Renal pelvis (tissue), 12 donors: ENCODE measurements at places on chromosomes 3 and 15.

DNA sequence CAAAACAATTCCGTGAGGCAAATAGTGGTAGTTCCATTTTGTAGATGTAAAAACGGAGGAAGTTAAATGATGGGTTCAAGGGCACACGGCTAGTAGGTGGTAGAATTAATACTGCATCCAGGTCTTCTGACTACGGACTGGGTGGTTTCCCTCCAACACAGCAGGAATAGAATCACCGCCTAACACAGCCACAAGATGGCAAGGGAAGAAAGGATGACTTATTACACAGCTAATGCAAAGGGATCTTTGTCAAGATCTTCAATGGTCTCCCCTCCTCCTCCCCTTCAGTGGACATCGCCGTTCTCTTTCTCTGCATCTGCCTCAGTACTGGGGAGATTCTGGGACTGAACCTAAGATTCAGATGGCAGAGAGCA lies 524 bp upstream of the TOPBP1 start:
- peak; percentile 28 for DNase-seq

DNA sequence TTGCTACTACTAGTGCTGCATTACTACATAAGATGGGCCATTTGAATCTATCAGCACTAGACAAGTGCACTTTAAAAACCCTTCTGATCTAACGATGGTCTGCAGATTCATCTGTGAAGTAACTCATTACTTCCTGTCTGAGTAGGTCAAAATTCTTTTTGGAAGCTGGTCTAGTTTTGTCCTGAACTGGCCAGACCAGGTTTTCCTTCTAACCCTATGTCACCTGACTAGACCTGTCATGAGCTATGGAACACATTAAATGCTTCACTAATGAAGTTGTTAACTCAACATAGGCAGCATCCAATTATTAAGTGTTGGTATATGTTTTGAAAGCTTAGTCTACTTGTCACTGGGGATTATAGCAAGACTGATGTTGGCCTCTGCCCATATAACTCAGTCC lies 10.1 kb upstream of the RBM5 start:
- no peak for DNase-seq

GRCh38 chr15:94370206-94370935 lies 139.0 kb downstream of the MCTP2 start:
- no peak for DNase-seq

GRCh38 chr3:174168026-174168425 lies 691.1 kb upstream of the NAALADL2 start:
- DNase-seq = no peak

DNA sequence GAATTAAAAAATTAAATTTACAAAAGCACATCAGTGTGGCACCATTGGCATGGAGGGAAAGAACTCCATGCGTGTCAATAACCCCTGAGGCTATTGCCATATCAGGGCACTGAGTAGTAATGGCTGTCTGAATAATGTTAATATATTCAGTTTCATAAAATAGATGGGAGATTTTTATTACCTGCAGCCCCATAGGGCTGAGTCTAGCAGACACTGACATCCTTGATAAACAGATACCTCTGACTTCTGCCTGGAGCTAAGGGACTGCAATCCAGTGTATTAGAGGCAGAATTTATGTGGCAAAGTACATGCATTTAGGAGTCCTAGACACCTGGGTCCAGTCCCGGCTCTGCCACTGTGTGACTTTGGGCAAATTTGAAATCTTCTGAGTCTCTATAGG lies 38.8 kb upstream of the SV2B start:
- no peak for DNase-seq

DNA sequence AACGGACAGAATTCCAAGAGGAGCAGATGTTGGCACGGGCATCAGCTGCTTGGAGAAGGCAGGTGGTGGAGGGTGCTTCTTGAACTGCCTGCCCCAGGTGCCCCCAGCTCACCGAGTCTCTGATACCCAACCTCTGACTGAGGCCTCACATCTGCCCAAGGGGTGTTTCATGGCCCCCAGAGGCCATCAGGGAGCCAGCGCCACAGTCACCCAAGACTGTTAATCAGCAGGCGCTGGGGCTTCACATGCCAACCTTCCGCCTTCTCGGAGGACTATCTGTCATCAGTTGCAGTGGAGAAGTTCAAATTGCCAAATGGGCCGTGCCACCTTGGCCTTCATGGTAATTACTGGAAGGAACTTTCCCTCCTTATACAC lies 61.9 kb upstream of the SLC6A1 start:
- no peak for DNase-seq

DNA sequence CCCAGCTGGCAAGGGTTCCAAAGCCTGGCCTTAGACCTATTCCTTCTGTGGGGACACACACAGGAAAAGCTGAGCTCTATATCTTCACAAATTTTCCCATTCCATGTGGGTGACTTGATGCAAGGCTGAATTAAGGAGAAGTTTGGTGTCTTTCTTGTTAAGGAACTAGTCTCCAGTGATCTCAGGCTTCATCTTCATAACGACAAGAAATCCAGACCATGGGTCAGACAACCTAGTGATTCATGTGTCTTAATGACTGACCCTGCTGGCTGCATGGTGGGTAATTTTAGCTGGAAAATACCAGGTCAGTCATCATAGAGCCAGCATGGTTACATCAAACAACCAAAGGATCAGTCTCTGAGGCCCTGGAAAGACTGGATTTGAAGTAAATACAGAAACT lies 112.7 kb upstream of the SLC4A7 start:
- no peak for DNase-seq

DNA sequence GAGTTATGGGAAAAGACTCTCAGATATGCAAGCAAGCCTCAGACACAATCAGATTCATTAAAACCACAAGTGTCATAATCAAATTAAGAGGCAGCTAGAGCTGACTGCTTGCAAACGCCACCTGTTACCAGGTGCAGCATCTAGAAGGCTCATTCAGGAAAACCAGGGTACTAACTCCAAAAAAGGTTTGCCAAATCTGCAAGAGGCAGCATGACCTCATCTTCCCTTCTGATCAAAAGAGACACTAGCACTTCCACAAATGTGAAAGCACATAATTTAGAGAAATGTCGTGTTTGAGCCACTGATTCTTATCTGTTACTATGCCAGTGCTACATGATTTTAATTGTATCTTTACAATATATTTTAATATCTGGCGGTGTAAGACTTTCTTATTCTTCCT lies 123.3 kb upstream of the NANOGP8 start:
- DNase-seq = no peak

DNA sequence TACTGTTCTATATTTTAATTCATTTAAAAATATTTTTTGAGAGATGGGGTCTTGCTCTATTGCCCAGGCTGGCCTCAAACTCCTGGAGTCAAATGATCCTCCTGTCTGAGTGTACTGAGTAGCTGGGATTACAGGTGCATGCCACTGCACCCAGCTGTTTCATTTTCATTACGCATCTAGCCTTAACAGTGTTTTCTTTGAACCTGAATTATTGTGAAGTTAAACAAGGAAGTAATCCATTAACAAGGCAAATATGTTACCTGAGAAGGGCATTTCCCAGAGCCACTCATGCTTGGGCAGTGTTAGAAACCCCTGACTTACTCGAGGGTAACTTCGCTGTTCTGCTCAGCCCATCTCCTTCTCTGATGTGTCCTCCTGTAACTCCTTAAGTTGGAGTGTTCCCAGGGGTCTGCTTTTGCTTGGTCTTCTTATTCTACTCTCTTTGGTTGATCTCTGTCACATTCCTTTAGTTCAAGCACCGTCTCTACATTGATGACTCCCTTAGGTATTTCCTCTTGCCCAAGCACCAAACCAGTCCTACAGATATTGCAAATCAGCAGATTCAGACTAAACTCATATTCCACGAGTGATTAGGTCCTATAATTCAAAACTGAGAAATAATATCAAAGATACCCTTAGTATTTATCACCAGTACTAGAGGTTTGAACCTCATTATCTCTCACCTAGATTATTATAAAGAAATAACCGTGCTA lies 107.9 kb downstream of the STAC start:
- peak; percentile 67 for DNase-seq

DNA sequence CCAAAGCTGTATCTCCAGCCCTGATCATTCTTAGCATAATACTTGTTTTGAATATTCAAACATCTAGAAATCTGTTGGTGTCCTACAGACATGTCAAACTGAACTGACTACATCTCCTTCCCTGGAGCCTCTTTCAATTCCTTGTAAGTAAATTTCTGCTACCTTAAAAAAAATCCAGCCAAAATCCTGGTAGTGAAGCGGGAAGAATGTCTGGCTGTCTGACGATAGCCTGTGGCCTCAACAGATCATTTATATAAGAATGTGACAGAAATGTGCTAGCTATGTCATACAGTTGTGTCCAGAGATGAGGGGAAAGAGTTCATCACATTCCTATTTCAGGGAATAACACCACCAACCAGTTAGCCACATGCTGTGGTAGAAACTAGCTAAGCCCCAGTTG lies 18.6 kb upstream of the TM6SF1 start:
- no peak for DNase-seq

- DNase-seq = no peak
These were observed 22.3 kb downstream of the STIMATE start for GRCh38 chr3:52874864-52875587.

DNA sequence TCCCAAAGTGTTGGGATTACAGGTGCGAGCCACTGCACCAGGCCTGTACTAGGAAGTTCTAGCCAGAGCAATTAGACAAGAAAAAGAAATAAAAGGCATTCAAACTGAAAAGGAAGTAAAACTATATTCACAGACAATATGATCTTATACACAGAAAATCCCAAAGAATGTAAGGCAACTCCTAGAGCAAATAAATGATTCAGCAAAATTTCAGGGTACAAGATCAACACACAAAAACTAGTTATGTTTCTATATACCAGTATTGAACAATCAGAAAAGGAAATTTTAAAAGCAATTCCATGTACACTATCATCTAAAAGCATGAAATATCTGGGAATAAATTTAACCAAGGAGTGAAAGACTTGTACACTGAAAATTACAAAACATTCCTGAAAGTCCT lies 180.6 kb downstream of the PDE8A start:
- DNase-seq = no peak

GRCh38 chr3:18666655-18667054 lies 241.5 kb upstream of the SATB1 start:
- DNase-seq = no peak

DNA sequence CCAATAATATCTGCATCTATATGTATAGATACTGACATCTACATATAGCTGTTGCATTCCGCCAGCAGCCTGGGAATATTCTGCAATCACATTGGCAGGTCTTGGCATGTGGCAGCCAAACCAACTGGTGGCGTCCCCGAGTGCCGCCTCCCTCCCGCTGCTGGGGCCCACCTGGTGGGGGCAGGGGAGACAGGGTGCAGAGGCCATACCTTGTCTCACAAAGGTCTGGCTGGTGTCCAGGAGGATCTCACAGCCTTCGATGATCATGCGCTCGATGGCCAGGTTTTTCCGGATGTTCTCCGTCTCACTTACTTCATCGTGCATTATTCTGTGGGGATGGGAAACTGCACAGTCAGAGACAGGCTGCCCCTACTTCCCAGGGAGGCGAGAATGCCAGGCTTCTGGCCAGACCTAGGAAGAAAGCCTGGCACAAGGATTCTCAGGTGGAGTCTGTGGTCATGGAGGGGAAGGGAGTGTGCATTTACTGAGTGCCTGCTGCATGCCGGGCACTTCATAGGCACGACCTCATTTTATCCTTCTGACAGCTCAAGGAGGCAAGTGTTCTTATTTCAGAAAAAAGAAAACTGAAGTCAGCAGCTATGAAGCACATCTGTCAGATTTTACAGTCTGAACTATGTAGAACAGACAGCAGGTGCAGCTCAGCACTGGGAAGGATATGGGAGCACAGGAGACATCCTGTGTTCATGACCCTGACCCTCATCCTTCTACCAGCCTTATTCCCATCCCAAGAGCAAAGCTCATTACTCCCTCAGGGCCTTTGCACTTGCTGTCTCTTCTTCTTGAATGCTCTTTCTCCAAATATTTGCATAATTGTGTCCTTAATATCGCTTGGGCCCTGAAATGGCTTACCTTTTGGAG lies 62.8 kb downstream of the RASGRF1 start:
- DNase-seq = no peak

GRCh38 chr3:141986548-141987107 lies 110.2 kb downstream of the ATP1B3 start:
- no peak for DNase-seq

DNA sequence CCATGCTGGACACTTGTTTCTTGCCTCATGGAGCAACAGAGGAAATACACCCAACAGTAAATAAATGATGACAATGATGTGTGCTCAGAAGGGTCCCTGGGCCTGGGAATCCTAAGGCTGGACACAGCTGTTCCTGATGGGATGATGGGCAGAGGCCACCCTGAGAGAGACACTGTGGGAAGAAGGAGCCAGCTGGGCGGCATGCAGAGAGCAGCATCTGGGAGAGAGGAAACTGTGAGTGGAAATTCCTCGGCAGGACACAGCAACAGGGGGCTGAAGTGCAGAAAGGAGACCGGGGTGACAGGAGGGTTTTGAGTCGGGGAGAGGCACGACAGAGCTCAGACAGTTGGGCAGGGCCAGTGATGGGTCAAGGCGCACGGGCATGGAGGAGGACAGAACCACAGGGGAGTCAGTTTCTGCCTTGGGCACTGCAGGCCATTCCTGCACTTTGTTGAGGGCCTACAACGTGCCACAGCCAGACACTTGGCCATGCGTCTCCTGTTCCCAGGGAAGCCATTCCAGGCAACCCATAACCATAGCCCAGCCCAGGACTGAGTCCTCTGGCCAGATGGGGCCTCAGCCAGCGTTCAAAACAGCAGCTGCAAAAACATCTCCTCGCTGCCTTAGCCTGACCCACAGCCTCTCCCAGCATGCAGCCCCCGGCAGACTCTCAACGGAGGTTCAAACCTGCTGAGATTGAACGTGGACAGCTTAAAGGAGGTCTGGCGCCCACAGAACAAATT lies 36.7 kb upstream of the SLC6A1 start:
- DNase-seq = peak; percentile 24

DNA sequence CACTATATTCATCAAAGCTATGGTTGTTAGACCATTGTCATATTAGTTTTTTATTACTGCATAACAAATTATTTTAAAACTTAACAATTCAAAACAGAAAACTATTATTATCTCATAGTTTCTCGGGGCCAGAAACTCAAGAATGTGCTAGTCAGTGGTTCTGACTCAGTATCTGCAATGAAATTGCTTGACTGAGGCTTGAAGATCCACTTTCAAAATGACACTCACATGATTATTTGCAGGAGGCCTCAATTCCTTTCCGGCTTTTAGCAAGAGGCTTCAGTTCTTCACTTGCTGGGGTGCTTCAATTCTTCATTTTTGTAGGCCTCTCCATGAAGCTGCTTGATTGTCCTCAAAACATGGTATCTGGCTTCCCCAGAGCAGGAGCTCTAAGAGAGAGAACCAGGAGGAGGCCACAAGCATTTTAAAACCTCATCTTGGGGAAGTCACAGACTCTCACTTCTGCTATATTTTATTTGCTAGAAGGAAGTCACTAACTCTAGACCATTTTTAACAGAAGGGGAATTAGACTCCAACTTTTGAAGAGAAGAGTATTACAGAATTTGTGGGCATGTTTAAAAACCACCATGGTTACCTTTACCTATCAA lies 383.7 kb downstream of the MFSD1 start:
- no peak for DNase-seq

- DNase-seq = no peak
These were observed 183.4 kb upstream of the UBE2E2 start for GRCh38 chr3:23019596-23020300.

DNA sequence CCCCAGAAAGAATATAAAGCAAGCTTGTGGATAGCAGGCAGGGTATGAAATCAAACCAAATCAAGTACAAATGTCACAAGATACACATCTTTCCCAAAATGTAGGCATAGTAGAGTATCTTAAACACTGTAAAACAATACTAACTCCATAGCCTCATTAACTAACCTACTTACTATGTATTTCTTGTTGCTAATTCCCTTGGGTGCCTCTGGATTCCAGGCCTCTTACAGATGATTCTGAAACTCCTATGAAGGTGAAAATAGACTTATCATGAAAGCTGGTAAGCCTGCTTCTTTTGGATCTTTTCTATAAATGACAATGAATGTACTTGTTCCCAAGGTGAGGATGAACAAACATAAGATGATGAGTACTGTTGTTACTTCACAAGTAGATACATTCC lies 93.8 kb downstream of the FRMD5 start:
- no peak for DNase-seq
